Natural killer cell treated with Interleukin-12 subunit alpha and Interleukin-12 subunit beta and Interleukin-15 and Interleukin-18, amount 100 ng/mL, for 72 hours (primary cell): ENCODE measurements at places on chromosomes 1 and 21.
A peak's percentile ranks its signal among the peaks of the same experiment; 100 is the strongest.

DNA sequence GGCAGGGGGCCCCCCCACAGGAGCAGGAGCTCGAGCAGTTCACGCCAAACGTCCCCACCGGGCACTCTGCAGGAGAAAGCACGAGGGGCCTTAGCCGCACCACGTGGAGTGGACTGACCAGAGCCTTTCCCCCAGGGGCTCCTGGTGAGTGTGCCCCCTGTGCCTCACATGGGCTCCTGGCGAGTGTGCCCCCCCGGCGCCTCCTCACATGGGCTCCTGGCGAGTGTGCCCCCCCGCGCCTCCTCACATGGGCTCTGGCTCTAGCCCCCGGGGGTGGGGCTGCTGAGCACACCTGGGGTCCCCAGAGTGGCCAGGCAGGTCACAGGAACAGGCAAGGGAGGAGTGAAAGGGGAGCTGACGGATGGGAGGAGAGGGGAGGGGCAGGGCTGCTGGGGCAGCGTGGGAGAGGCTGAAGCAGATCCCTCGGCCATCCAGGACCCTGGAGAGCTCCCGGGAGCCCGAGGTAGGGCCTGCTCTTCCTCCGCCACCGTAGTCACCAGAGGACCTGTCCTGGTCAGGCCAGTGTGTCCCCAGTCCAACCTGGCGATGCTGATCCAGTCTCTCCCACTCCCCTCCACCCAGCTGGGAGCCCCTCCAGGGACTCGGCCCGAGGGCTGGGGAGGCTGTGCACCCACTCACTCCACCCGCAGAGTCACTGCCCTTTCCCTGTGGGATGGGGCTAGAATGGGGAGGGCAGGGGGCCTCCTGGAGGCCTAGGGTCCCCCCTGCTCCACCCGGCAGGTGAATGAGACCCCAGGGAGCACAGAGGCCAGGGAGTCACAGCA is 47.6 kb downstream of the ARHGEF16 start:
- DNase-seq = peak; percentile 82

- DNase-seq = no peak
These were observed 129.8 kb downstream of the S1PR1 start for GRCh38 chr1:101366513-101367215.

GRCh38 chr1:236009857-236010256 is 55.0 kb downstream of the NID1 start:
- no peak for DNase-seq

DNA sequence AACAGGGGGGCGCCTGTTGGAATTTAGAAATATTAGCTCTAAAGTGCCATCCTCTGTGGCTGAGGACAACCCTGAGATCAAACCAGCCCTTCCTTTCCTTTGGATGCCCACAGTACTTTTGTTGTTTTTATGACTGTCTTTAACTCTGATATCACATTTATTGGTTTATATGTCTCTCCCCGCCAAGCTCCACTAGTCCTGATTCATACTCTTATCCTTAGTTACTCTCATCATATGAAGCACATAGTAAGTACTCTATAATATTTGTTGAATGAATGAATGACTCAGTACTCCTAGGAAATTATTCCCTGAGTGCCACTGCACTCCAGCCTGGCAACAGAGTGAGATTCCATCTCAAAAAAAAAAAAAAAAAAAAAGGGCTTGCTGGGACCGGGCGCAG is 22.6 kb upstream of the NRDC start:
- no peak for DNase-seq

DNA sequence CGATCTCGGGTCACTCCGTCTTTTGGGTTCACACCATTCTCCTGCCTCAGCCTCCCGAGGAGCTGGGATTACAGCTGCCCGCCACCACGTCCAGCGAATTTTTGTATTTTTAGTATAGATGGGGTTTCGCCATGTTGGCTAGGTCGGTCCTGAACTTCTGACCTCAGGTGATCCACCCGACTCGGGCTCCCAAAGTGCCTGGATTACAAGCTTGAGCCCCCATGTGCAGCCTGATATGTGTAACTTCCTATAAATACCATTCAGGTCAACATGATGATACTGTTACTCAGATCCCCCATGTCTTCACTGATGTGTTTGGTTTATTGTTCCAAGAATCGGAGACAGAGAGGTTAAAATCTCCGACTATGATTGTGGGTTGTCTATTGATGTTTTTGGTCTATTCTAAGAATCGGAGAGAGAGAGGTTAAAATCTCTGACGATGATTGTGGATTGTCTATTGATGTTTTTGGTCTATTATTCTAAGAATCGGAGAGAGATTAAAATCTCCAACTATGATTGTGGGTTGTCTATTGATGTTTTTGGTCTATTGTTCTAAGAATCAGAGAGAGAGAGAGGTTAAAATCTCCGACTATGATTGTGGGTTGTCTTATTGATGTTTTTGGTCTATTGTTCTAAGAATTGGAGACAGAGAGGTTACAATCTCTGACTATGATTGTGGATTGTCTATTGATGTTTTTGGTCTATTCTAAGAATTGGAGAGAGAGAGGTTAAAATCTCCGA is 17.0 kb downstream of the C1orf159 start:
- no peak for DNase-seq

GRCh38 chr1:151639466-151639865 is 27.6 kb downstream of the SNX27 start:
- DNase-seq = no peak

GRCh38 chr1:205260948-205261732 is 33.4 kb downstream of the TMCC2 start:
- no peak for DNase-seq

DNA sequence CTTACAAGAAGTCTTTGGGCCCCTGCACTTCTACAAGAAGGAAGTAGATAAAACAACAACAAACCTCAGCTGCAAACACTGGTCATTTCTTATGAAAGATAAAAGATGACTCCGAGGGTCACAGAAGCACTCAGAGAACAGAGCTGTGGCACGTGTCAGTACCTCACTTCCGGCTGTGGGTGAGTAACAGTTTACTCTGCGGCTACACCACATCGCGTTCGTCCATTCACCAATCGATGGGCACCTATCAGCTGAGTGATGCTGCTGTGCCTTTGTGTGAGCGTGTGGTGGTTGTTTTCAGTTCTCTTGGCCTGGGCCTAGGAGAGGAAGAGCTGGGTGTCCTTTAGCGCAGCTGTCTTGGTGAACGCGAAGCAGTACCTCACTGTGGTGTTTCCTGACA is 49.9 kb downstream of the COL6A1 start:
- no peak for DNase-seq

DNA sequence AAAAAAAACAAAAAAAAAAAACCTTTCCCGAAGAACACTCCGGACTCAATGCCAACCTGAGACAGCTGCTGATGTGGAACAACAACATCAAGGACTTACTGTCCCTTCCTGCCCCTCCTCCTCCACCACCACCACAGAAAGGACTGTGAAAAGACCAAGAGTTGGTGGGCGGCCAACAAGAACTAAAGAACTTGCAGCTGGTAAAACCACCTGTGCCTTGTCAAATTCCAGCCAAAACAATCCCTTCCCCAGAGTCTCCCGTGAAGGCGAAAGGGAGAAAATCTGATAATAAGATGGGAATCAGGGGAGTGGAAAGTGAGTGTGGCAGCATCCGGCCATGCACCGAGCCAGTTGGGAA is 88.9 kb downstream of the PROX1 start:
- DNase-seq = no peak

DNA sequence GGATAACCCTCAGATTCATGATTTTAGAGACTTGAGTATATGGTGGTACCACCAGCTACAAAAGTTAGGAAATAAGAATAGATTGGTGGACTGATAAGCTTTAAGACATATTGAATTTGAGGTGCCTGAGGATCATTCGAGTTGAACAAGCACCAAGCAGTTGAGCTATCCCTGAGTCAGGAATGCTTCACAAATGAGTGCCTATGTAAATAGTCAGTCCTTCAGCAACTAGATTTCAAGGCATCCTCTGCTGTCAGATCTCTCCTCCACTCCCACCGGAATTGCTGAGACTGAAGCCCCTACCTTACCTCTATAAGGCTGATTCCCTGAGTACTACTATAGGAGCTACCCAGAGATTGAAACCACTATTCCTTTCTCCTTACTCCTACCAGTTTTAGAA is 7.1 kb downstream of the BTF3L4 start:
- DNase-seq = no peak

- DNase-seq = no peak
These were observed 510 bp upstream of the IL10RB start for GRCh38 chr21:33265664-33266049.

DNA sequence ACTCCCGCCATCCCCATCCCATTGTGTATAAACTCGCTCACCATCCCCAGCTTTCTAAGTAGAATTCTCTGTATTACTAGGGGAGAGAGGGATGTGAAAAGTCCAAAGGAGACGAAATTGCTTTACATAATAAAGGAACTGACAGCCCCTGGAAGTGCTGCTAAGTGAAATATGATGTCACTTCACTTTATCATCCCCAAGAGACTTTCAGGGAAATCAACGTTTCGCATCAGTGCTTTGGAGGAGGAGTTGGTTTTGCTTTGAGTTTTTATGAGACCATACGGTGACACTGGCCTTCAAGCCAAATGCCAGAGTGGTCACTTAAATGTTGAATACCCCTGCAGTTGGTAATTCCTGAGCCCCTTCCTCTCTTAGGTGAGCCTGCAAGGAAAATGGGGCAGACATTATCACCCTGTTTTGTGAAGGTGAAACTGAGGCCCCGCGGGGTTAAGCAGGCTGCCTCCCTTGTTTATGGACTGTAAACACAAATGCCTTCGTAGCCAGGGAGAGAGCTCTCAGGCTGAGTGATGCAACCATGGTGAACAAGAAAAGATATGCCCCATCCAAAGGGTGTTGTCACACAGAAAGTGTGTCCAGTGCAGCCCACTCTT is 58.4 kb upstream of the KAZN start:
- DNase-seq = no peak

DNA sequence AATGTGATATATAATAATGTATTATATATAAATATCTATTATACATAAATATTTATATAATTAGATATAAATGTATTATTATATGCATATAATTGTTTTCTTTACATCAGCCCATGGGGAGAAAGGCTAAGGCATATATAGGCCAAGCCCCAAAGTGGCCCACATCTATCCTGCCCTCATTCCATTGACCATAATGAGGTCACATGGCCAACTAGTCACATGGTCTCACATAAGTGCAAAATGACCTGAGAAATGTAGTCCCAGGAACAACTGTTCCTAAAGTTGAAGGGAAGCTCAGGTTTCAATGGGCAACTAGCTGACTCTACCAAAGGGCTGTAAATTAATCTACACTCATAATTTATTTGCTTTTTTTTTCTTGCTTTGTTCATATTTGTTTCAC is 14.5 kb upstream of the CCDC185 start:
- DNase-seq = no peak

- DNase-seq = no peak
These were observed 12.7 kb upstream of the KDM4A start for GRCh38 chr1:43637267-43637666.

DNA sequence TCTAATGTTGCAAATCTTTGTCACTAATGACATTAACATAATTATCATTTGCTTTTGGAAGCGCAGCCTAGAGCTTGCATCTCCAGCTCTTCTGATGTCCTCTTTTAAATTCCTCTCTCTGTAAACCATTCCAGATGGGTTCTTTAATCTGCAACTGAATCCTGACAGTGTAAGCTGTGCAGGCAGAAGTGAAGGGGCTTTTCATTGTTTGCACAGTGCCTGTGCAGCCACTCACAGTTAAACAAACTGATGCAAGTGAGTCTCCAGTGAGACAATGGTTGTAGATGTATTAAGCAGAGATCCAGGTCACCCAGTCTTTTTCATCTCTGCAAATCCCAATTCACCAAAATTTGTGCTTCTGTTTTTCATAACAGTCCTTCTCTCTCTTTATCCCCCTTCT is 22.5 kb upstream of the FCRL5 start:
- no peak for DNase-seq

- no peak for DNase-seq
These were observed 67.2 kb downstream of the NAV1 start for GRCh38 chr1:201606096-201606495.

DNA sequence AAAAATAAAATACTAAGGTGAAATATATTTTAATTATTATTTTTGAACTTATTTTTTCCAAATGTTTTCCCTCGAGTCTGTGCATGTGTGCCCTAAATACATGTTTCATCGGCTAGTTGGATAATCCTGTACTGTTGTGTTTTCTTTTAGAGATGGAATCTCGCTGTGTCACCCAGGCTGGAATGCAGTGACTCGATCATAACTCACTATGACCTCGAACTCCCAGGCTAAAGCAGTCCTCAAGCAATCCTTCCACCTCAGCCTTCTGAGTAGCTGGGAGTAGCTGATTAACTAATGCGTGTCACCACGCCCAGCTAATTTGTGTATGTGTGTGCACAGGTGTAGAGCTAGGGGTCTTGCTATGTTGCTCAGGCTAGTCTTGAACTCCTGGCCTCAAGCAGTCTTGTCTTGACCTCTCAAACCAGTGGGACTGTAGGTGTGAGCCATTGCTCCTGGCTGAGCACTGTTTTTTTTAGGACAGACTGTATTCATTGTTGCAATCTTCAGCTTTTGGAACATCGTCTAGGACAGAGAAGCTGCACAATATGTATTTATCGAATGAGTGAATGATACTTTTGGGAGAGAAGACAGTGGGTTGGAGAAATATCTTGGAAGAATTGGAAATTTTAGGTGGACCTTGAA is 4.8 kb upstream of the TMCO1 start:
- DNase-seq = no peak

DNA sequence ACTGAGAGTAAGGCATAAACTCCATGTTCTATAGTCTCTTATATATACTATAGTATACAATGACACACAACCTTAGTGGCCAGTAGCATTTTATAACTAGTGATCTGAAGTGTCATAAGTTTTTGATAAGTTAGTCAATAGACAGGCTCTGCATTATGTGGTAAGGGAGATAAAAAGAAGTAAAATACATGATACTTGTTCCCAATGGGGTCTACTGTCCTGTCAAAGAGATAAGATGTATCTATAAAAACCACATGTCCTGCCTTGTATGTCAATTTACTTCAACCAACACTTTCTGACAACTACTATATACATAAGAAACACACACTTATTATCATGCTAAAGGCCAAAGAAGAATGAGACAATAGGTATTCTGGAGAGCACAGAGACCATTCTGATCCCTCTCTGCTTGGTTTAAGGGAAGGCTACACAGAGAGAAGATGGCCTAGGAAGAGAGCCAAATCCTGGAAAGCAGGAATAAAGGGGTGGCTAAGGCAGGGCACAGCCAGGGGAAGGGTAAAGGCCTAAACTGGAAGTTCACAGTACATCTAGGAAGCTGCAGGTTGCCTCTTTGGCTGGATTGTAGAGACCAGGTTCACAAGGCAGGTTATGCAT is 91.4 kb downstream of the LYST start:
- DNase-seq = no peak

DNA sequence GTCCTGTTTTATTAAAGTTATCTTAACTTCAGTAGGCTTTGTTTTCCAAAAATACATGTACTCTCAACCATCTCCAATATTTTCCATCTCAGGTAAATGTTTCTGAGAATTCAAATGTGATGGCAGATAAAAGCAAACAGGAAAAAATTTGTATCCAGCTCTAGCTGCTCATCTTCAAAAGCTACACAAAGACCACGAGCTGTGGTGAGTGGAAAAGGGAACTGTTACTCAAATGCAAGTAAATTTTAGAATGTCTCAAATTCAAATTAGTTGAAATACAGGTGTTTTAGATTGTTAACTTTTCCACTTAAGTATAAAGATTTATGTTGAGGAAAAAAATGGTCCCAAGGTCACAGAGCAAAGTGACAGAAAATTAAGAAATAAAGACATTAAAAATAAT is 216.0 kb downstream of the SLC45A1 start:
- no peak for DNase-seq
